ENCODE measurements at places on chromosomes 1 and 21.

DNA sequence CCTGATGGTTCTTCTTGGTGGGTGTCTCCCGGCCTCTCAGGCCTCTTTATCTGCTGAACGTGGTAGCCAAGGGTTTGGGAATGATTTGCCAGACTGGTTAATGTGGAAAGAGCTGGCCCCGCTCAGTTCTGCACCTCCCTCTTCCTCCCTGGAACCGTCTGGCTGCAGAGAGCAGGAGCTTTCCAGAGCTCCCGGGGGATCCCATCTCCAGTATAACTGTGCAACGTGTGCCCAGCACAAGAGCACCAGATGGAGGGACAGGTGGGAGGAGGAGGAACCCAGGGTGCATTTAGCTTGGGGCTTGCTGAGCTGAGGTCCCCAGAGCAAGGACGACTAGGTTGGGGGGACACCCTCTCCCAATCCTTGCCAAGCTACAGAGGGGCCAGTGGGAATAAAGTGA is 5.0 kb downstream of the TFF1 start:
- DNase-seq: no peak

GRCh38 chr1:157596384-157596783 is 1.5 kb downstream of the FCRL4 start:
- DNase-seq: no peak

- DNase-seq: no peak
Observed at GRCh38 chr1:160161965-160162705, 10.7 kb downstream of the ATP1A4 start.

DNA sequence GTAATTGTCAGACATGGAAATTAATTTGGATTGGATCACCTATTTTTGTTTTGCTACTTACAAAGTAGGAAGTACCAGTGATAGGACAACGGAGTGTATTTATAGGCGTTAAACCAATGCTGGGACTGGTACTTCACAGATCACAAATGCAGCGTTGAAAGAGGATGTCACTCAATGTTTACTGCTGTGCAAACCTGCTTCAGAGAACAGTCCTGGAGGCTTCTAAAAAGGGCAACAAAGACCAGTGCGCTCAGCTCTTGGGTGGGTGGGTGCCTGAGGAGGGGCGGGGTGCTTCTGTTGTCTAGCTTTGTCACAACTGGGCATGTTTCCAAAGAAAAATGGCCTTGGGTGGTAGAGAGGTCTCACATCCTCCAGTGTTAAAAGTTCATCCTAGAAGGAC is 2.1 kb downstream of the C1orf21 start:
- no peak for DNase-seq

DNA sequence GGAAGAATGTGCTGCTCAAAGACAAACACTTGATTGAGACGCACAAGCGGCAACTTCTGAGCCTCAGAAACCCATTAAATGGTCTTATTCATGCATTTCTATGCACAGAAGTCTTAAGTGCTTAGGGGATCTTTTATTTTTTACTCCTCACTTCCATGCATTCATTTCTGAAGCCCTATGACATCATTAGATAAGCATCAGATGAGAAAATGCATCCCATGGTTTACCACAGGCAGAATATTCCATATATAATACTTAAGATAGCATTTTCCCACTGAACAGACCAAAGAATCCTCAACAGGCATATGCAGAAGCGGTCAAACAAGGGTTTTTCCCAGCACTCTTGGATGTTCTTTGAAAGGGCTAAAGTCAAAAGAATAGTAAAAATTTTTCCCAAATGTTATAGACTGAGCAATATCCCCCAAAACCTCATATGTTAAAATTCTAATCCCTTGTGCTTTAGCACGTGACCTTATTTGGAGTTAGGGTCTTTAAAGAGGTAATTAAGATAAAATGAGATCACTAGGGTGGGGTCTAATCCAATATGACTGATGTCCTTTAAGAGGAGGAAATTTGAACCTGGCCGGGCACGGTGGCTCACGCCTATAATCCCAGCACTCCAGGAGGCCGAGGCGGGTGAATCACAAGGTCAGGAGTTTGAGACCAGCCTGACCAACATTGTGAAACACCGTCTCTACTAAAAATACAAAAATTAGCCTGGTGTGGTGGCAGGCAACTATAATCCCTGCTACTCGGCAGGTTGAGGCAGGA is 22.6 kb upstream of the FAM89A start:
- DNase-seq: peak; percentile 47

- no peak for DNase-seq
Observed at GRCh38 chr1:39358491-39358890, 132.9 kb upstream of the BMP8A start.

GRCh38 chr1:49136738-49137251 is 360.1 kb upstream of the BEND5 start:
- DNase-seq: peak; percentile 6

- DNase-seq: peak; percentile 74
Observed at GRCh38 chr1:7534061-7534825, 236.9 kb upstream of the VAMP3 start.

GRCh38 chr1:65065524-65066418 is 82.2 kb upstream of the AK4 start:
- DNase-seq: no peak

GRCh38 chr1:77370583-77371306 is 88.9 kb downstream of the AK5 start:
- DNase-seq: peak; percentile 98

DNA sequence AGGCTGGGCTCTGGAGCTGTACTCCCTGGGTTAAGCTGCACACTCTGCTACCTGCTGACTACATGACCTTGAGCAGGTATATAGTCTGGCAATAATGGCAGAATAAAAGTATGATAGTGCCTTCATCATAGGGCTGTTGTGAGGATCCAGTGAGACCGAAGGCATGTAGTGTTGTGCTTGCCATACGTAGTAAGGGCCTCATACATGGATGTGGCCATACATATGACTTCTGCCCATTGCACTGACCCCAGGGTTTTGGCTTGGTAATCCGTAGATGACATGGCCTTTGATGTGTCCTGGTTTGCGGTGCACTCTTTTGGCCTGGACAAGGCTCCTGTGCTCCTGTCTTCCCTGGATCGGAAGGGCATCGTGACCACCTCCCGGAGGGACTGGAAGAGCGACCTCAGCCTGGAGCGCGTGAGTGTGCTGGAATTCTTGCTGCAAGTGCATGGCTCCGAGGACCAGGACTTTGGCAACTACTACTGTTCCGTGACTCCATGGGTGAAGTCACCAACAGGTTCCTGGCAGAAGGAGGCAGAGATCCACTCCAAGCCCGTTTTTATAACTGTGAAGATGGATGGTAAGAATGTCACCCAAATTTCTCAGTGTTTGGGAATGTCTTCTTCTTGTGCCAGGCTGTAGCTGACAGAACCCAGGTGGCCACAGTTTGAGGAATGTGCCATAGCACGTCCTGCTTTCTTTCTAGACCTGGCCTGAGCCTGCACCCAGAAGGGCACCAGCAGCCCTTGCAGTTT is 17.0 kb upstream of the CD101 start:
- no peak for DNase-seq

- DNase-seq: no peak
Observed at GRCh38 chr1:231838521-231838920, 211.9 kb downstream of the DISC1 start.

- DNase-seq: no peak
Observed at GRCh38 chr1:47680815-47681475, 243.1 kb downstream of the FOXD2 start.

- DNase-seq: no peak
Observed at GRCh38 chr1:31626223-31627207, 9.0 kb downstream of the HCRTR1 start.

DNA sequence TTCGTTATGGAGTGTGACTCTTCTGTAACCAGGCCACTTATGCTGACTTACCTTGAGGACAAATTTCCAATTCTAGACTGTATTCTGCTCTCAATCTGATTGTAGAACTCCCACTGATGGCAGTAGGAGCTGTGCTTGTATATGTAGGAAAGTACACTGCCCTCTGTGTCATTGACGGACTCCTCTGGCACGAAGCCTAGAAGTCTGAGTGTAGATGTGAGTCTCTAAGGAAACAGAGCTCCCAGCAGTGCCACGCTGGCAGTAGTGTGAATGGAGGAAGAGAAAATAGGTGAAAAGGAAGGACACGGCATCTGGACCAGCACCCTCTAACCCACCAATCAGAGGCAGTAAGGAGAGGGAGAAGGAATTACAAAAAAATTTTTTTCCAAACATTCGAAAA is 130.4 kb upstream of the ADGRL2 start:
- DNase-seq: peak; percentile 91

DNA sequence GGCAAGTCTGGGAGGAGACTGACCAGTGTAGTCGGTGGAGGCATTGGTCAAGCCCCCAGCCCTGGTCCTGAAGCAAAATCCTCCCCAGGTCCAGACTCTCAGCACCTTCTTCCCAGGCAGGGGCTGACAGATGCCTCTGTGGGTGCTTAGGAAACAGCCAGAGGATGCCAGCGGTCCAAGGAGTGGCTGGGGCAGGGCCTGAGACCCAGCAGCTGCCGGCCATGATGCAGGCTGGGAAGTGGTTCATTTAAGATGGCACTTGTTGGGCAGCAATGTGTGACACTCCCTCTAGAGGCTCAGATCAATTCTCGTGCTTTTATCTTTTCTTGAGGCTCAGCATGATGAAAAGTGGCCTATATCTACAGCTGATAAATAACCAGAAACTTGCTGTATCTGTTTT is 165.0 kb upstream of the VAMP3 start:
- no peak for DNase-seq

- DNase-seq: no peak
Observed at GRCh38 chr1:157952601-157953000, 40.8 kb upstream of the KIRREL1 start.

DNA sequence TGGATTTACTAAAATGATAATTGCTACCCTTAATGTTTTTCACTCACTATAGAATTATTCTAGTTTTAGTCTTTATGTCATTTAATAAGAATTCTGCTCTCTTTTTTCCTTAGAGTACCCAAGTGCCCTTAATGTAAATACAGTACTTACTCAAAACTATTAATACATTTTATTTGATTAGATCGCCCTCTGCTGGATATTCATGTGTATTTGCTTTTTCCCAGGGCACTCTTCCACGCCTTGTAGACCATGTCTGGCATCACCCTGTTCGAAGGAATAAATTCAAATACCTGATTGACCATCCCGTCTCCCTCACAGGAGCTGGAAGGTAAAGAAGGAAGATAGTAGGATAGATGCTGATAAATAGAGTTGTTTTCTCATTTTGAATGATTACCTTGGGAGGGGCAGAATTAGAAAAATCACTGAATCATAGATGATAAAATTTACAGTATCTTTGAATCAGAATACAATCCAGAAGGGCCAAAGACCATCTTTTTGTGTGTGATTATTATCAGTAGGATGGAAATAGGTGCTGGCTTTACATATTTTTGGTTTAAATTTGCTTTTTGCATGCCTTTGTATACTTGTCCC is 4.1 kb downstream of the AXDND1 start:
- peak; percentile 69 for DNase-seq

- no peak for DNase-seq
Observed at GRCh38 chr21:18620436-18620835, 216.9 kb upstream of the TMPRSS15 start.

DNA sequence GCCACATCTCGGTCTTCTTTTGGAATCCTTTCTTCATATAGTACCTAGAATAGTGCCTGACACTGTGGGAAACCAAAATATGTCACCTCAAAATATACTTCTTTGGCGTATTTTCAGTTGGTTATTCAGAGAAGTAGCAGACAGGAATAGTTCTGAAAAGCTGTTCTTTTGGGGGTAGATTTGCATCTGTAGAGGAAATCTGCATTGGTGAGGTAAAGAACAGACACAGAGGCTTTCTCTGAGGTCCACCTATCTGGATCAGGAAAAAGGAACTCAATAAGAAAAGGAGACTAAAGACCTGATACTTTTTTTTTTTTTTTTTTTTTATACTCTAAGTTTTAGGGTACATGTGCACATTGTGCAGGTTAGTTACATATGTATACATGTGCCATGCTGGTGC is 23.2 kb downstream of the LEPR start:
- DNase-seq: no peak

GRCh38 chr1:91091812-91092211 is 70.0 kb upstream of the ZNF644 start:
- DNase-seq: peak; percentile 3

All from fibroblast of skin of right quadriceps (primary cell).